ENCODE measurements at places on chromosomes 13 and 19. TPM values are rescaled to one million over a fixed set of nuclear protein-coding genes. Genes with fewer than 3 reads are reported as not detected.

Gene SBK3
- not detected for total RNA-seq

DNA sequence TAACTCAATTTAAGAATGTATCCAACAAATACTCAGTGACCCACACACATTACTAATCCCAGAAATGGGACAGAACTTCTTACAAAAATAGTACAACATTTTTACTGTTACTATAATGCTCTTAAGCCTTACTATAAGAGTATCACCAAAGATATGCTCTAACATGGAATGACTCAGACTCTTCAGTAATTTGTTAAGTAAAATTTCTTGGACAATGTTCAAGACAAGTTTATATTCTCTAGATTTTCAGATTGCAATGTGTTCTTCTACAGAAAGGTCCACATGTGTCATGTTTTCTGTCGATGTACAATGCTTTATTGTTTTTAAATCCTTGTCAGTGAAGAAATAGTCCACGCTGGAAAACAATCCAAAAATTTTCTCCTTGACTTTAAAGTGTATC lies 66.3 kb upstream of the RFXAP start:
- no peaks in the 10 kb centered on the region for H3K4me1 ChIP-seq
- H3K27ac ChIP-seq = no peak overlapping the region
- H3K27me3 ChIP-seq = peaks cover 5% of the 10 kb centered on the region
- DNase-seq = no peak

Gene ARL11
- total RNA-seq = not detected

DNA sequence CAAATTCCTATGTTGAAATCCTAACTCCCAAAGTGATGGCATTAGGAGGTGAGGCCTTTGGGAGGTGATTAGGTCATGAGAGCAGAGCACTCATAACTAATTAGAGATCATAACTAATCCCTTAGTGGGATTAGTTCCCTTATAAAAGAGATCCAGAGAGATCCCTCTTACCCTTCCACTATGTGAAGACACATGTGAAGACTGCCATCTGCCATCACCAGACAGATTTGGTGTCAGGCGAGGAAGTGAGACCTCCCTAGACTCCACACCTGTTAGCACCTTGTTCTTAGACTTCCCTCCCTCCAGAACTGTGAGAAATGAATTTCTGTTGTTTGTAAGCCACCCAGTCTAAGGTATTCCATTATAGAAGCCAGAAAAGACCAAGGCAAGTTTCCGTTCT lies 112.2 kb downstream of the NDFIP2 start:
- no peak overlapping the region for H3K4me3 ChIP-seq
- no peaks in the 10 kb centered on the region for H3K36me3 ChIP-seq
- H3K27me3 ChIP-seq = no peaks in the 10 kb centered on the region
- H3K27ac ChIP-seq = no peak overlapping the region
- H3K4me1 ChIP-seq = peaks cover 24% of the 10 kb centered on the region
- DNase-seq = no peak

DNA sequence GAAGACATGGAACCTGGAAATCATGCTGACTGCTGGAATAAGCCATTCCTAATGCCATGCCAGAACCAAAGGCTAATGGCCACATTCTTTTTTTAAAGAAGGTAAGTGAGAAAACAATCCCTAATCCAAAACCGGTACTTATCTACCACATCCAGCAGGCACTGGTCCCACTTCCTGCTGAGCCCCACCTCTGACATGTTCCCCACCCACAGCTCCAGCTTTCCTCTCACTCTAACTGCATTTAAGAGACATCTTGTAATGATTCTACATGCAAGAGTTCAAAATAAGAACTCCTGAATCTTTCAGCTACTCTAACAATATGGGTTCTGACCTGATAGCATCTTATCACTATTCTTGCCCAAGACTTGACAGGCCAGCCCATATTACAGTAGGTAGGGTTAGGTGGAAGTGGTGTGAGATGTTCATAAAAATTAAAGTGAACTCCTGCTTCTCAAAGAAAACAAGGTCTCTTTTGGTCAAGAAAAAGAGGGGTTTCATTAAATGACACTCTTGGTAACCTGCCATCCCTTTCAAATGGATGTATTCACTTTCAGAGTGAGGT lies 41.9 kb downstream of the N4BP2L2 start:
- H3K27ac ChIP-seq = no peak overlapping the region
- H3K36me3 ChIP-seq = peaks cover 5% of the 10 kb centered on the region
- H3K4me1 ChIP-seq = peaks cover 16% of the 10 kb centered on the region
- H3K27me3 ChIP-seq = no peaks in the 10 kb centered on the region
- DNase-seq = no peak

Gene BRME1
- 0.46 TPM for total RNA-seq

Gene ZNF566
- 5.9 TPM for total RNA-seq

- no peak for DNase-seq
- H3K27ac ChIP-seq = no peak overlapping the region
- H3K27me3 ChIP-seq = peaks cover 5% of the 10 kb centered on the region
- H3K36me3 ChIP-seq = no peaks in the 10 kb centered on the region
These were observed 634.6 kb upstream of the ARGLU1 start for GRCh38 chr13:107202371-107203023.

Gene IZUMO2
- total RNA-seq = not detected

GRCh38 chr19:38148337-38148736 lies 75.7 kb downstream of the DPF1 start:
- no peak for DNase-seq
- no peaks in the 10 kb centered on the region for H3K4me1 ChIP-seq
- 0 out of 2 replicates have a peak, but pooled peaks cover 5% of the 10 kb centered on the region for H3K36me3 ChIP-seq
- no peak overlapping the region for H3K4me3 ChIP-seq

Gene CD209
- not detected for total RNA-seq

Gene SPACA4
- total RNA-seq = not detected

DNA sequence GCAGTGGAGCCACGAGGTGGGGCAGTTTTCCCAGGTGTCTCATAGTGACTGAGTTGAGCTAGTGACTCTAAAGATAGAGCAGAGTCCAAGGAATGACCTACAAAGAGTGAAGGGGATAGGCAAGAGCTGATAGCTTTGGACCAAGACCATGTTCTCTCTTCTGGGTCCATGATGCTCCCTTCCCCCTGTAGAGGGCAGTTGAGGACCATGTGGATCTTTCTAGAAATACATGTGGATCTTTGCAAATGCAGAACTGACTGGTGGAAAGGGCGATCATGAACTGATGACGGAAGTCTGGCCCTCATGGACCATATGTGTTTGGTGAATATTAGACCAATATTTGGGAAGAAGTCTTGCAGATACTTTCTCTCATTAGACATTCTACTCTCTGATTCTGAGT lies 6.9 kb downstream of the PSG1 start:
- peaks cover 65% of the 10 kb centered on the region for H3K4me1 ChIP-seq
- peak overlapping the region; percentile 31 for H3K27ac ChIP-seq
- H3K27me3 ChIP-seq = no peaks in the 10 kb centered on the region
- no peak for DNase-seq

GRCh38 chr19:16586477-16586871 lies 14.3 kb upstream of the SLC35E1 start:
- H3K4me3 ChIP-seq = no peak overlapping the region
- H3K27ac ChIP-seq = no peak overlapping the region
- H3K36me3 ChIP-seq = no peaks in the 10 kb centered on the region
- H3K27me3 ChIP-seq = no peaks in the 10 kb centered on the region
- H3K4me1 ChIP-seq = peaks cover 69% of the 10 kb centered on the region
- DNase-seq = no peak

Gene KLHL1
- not detected for total RNA-seq

DNA sequence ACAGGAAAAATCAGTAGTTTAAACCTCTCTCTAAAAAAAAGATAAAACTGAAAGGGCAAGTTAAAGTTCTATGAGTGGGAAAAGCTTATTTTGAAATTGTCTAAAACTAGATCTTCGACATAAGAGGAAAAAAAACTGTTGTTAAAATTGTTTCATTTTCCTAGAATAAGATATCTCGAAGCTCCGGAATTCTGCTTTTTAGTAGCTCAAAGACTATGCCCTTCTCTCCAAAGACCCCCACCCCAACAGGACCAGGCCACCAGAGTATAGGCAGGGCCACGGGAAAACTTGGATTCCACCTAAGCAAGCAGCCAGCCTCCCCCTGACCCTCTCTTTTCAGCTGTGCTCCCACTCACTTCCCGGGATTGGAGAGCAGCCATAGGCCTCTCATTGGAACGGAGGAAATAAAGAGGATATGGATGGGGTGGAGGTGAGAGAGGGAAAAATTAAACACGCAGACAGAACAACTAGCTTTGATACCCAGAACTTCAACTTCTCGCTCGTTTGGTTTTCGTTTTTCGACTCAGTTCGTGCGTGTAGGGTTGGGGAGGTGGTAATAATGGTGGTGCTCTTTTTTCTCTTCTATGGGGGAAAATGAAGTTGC lies 3.0 kb downstream of the POU4F1 start:
- no peak for DNase-seq
- no peak overlapping the region for H3K4me3 ChIP-seq
- H3K27me3 ChIP-seq = peaks cover 62% of the 10 kb centered on the region
- H3K27ac ChIP-seq = no peak overlapping the region
- no peaks in the 10 kb centered on the region for H3K36me3 ChIP-seq

DNA sequence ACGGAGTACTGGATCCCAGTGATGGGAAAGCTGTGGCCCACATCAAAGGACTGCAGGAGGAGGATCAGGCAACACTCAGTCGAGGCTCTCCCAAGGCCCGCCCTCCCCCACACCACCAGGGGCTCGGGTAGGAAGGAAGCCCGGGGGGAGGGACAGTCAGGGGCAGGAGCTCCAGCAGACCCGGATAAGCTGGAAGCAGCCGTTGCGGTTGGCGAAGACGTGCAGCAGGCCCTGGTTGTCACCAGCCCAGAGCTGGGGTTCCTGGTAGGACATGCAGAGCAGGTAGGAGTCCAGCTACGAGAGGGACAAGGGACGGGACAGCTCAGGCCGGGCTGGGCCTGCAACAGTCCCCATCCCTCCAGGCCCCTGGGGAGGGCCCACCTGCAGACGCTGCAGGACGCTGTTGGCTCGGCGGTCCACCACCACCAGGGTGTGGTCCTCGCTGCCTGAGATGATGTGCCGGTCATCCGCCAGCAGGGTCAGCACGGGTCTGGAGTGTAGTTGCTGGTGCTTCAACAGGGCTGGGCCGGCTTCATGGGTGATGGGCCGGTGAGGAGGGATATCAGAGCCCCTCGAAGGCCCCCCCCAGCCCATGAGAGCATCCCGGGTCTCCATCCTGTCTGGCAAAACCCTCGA lies 1.9 kb downstream of the GNG14 start:
- DNase-seq = no peak
- H3K4me3 ChIP-seq = no peak overlapping the region
- no peaks in the 10 kb centered on the region for H3K36me3 ChIP-seq
- no peaks in the 10 kb centered on the region for H3K4me1 ChIP-seq
- peaks cover 1% of the 10 kb centered on the region for H3K27me3 ChIP-seq

DNA sequence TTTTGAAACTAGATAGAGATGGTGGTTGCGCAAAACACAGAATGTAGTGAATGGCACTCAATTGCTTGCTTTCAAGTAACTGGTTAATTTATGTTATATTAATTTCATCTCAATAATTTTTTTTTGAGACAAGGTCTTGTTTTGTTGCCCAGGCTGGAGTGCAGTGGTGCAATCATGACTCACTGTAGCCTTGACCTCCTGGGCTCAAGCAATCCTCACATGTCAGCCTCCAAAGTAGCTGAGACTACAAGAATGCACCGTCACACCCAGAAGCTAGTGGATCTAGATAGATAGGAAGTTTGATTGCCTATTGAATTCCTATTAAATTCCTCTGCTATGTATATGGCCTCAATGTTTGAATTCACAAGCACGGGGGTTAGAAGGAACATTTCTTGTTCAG lies 26.4 kb upstream of the ADGRE2 start:
- H3K36me3 ChIP-seq = peaks cover 4% of the 10 kb centered on the region
- H3K27me3 ChIP-seq = peaks cover 2% of the 10 kb centered on the region
- no peaks in the 10 kb centered on the region for H3K4me1 ChIP-seq

DNA sequence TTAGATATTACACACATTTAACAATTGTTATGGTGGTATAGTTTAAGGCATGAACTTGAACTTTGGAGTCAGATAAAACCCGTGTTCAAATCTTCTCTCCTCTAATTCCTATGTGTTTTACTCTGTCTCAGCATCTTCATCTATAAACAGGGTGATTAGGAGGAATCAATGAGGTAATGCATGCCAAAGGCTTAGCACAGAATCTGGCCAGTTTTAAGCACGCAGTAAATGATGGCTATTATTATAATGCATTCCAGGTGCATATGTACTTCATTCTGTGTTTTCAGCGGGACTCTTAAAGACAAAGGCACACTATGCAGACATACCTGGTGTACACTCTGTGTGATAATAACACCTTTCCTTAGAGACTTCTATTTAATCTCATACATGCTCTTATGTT lies 88.0 kb upstream of the FRY start:
- peaks cover 36% of the 10 kb centered on the region for H3K4me1 ChIP-seq
- no peak overlapping the region for H3K4me3 ChIP-seq
- no peak for DNase-seq

Gene UHRF1
- total RNA-seq = 70.9 TPM

- H3K4me1 ChIP-seq = peaks cover 14% of the 10 kb centered on the region
- no peak overlapping the region for H3K27ac ChIP-seq
- H3K27me3 ChIP-seq = peaks cover 13% of the 10 kb centered on the region
- peaks cover 9% of the 10 kb centered on the region for H3K36me3 ChIP-seq
These were observed 10.6 kb upstream of the ZNF792 start for GRCh38 chr19:34974646-34975045.

GRCh38 chr13:110669036-110669435 lies 36.9 kb downstream of the CARS2 start:
- no peaks in the 10 kb centered on the region for H3K4me1 ChIP-seq
- H3K36me3 ChIP-seq = peaks cover 30% of the 10 kb centered on the region
- H3K27me3 ChIP-seq = peaks cover 1% of the 10 kb centered on the region
- no peak for DNase-seq
- H3K4me3 ChIP-seq = no peak overlapping the region

DNA sequence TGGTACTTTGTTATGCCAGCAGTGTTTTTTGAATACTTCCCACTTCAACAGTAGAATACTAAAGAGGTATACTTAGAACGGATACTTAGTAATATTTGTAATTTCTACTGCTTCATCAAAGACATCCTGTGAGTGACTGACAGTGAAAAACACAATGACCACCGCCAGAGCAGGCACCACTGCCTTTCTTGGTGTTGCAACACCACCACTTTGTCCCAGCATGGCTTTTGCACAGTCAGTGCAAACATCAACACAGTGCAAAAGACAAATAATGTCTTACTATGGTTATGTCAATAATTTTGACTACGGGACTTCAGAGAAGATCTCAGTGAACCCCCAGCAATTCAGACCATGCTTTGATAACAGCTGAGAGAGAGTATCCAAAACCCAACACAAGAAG lies 220.5 kb downstream of the RBM26 start:
- no peaks in the 10 kb centered on the region for H3K36me3 ChIP-seq
- no peaks in the 10 kb centered on the region for H3K4me1 ChIP-seq
- H3K27me3 ChIP-seq = no peaks in the 10 kb centered on the region
- H3K4me3 ChIP-seq = no peak overlapping the region

GRCh38 chr19:46533078-46533620 lies 37.5 kb upstream of the PNMA8B start:
- H3K4me3 ChIP-seq = no peak overlapping the region
- peaks cover 23% of the 10 kb centered on the region for H3K27me3 ChIP-seq
- no peak overlapping the region for H3K27ac ChIP-seq
- DNase-seq = no peak
- H3K4me1 ChIP-seq = peaks cover 16% of the 10 kb centered on the region

- peaks cover 11% of the 10 kb centered on the region for H3K4me1 ChIP-seq
- H3K4me3 ChIP-seq = no peak overlapping the region
- H3K27ac ChIP-seq = no peak overlapping the region
- no peak for DNase-seq
These were observed 233.0 kb downstream of the COL4A1 start for GRCh38 chr13:110073982-110074381.

- H3K27ac ChIP-seq = no peak overlapping the region
- peaks cover 10% of the 10 kb centered on the region for H3K4me1 ChIP-seq
- no peak for DNase-seq
- H3K4me3 ChIP-seq = peak overlapping the region; percentile 43
These were observed 6.9 kb downstream of the ANGPTL6 start for GRCh38 chr19:10095622-10095947.

Gene ITGBL1
- 101 TPM for total RNA-seq

All from HFFc6 (cell line).